Stomach (tissue), 19 donors: ENCODE measurements at places on chromosomes 2 and 18. TPM values are rescaled to one million over a fixed set of nuclear protein-coding genes. Genes with fewer than 3 reads are reported as not detected.
A peak's percentile ranks its signal among the peaks of the same experiment; 100 is the strongest.

DNA sequence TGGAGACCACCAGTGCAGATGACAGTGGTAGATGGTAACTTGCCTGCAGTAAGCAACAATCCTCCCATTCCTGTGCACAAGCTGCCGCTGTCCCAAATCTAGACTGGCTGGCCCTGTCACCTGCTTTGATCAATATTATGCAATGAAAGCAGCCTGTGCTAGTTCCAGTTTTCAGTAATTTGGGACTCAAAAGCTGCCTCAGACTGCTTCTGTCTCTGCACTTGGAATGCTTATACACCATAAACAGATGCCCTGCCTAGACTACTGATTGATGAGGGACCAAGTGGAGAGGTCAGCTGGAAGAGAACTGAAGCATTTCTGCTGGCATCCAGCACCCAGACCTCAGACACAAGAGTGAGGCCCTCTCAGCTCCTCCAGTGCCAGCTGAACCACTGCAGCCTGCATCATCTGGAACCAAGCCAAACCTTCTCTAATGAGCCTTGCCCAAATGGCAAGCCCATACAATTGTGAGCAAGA, 24.9 kb downstream of the CCBE1 start:
- DNase-seq, result no peak
- no peaks in the 10 kb centered on the region for H3K4me1 ChIP-seq
- no peak overlapping the region for H3K4me3 ChIP-seq
- no peaks in the 10 kb centered on the region for H3K36me3 ChIP-seq
- H3K27ac ChIP-seq, result no peak overlapping the region
- no peaks in the 10 kb centered on the region for H3K27me3 ChIP-seq

- no peaks in the 10 kb centered on the region for H3K36me3 ChIP-seq
- peaks cover 78% of the 10 kb centered on the region for H3K4me1 ChIP-seq
- no peak overlapping the region for H3K27ac ChIP-seq
- H3K27me3 ChIP-seq, result peaks cover 100% of the 10 kb centered on the region
These were observed 3.8 kb downstream of the DLX2 start for GRCh38 chr2:172098650-172099471.

DNA sequence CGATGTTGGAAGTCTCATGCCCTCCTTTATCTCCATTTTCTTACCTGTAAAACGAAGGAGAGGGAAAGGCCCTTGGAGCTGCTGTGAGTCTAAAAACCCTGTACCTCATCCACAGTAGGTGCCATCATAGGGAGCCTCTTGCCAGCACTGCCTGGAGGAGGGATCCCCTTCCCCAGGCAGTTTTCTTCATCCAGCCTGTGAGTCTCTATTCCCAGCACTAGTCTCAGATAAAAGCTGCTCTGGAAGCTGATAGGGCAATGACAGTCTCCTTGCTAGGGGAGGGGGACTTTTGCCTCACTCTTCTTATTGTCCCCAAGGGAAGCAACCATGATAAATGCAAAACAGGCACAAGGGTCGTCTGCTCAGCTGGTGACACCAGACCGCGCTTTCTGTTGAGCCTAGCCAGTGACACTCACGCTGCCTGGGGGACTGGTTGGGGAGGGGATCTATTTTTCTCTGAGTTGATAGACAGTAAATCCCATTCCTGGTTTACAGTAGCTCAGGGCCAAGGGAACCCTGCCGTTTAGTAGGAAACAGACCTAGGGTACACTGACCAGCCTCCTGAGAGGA, 139.5 kb upstream of the NABP1 start:
- no peaks in the 10 kb centered on the region for H3K27me3 ChIP-seq
- H3K27ac ChIP-seq, result no peak overlapping the region
- no peaks in the 10 kb centered on the region for H3K4me1 ChIP-seq
- no peak for DNase-seq
- H3K4me3 ChIP-seq, result no peak overlapping the region
- no peaks in the 10 kb centered on the region for H3K36me3 ChIP-seq

- no peaks in the 10 kb centered on the region for H3K4me1 ChIP-seq
- no peak overlapping the region for H3K27ac ChIP-seq
- no peaks in the 10 kb centered on the region for H3K36me3 ChIP-seq
- no peak for DNase-seq
- no peak overlapping the region for H3K4me3 ChIP-seq
These were observed 9.1 kb upstream of the DSG3 start for GRCh38 chr18:31438402-31438801.

- DNase-seq, result no peak
- H3K4me3 ChIP-seq, result peak overlapping the region; percentile 64
- no peaks in the 10 kb centered on the region for H3K27me3 ChIP-seq
- peaks cover 24% of the 10 kb centered on the region for H3K4me1 ChIP-seq
- peak overlapping the region; percentile 93 for H3K27ac ChIP-seq
These were observed 663 bp downstream of the C2orf49 start for GRCh38 chr2:105338020-105338385.

DNA sequence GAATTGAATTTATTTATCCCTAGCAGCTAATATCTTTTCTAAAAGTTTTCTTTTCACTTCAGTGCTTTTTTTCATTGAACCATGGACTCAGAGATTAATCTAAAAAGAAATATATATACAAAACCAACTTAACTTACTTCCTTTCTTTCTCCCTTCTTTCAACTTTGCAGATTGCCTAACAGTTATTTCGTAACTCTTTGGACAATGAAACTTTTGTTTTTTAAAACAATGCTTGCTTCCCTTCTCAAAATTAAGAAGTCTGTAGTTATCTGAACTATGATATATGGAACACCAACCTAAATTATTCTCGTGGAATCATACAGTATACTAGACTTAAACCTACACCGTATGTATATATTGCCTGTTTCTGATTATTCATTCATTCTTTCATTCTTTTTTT, 62.9 kb downstream of the MIB1 start:
- H3K4me1 ChIP-seq, result no peaks in the 10 kb centered on the region
- no peaks in the 10 kb centered on the region for H3K36me3 ChIP-seq
- H3K27me3 ChIP-seq, result no peaks in the 10 kb centered on the region
- H3K27ac ChIP-seq, result no peak overlapping the region
- H3K4me3 ChIP-seq, result no peak overlapping the region
- no peak for DNase-seq

DNA sequence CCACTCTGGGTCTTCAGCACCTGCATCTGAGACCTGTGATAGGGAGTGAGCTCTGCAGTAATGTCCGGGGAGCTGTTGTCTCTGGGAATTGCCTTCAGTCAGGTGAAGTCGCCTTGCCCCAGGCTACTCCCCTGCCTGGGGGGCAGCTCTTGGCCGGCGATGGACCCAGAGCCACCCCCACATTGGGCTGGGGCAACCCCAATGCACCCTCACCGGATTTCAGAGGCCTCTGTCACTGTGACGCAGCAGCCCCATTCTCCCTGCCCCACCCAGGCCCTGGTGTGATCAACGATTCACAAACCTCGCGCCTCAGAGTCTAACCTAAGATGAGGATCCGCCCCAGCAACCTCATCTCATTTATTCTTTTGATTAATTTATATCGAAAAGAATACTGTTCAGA, 303.6 kb downstream of the NDUFA10 start:
- no peak overlapping the region for H3K4me3 ChIP-seq
- no peaks in the 10 kb centered on the region for H3K27me3 ChIP-seq
- DNase-seq, result no peak
- no peaks in the 10 kb centered on the region for H3K36me3 ChIP-seq
- H3K27ac ChIP-seq, result no peak overlapping the region
- H3K4me1 ChIP-seq, result peaks cover 6% of the 10 kb centered on the region

GRCh38 chr2:205827809-205828365, 145.6 kb downstream of the NRP2 start:
- H3K36me3 ChIP-seq, result no peaks in the 10 kb centered on the region
- DNase-seq, result no peak
- H3K27ac ChIP-seq, result no peak overlapping the region
- no peaks in the 10 kb centered on the region for H3K27me3 ChIP-seq

DNA sequence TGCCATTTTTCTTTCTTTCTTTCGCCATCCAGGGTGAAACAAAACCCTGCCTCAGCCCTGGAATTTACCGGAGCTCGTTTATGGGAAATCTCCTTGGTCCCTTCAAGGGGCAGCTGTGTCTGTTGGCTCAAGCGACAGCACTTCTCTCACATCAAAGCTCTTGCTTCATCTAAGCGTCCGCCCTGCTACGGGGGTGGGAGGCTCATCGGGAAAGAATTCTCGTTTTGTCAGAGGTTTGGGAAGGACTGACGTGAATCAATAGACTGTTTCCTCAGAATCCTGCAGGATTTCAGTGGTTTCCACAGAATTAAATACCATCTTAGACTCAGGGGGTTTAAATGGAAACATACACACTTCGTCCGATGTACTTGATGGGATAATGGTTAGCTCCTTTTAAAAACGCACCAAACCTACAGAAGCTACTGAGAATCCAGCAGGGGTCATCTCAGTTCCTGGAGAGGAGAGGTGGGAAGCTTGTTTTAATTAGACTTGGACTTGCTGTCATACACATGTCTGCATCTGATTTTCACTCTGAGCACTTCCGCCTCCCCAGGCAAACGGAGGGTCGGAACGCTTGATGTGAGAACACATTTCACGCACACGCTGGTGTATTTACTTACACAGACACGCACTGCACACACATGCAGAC, 91.6 kb downstream of the ASB1 start:
- no peaks in the 10 kb centered on the region for H3K36me3 ChIP-seq
- DNase-seq, result no peak
- no peak overlapping the region for H3K27ac ChIP-seq
- no peaks in the 10 kb centered on the region for H3K27me3 ChIP-seq

DNA sequence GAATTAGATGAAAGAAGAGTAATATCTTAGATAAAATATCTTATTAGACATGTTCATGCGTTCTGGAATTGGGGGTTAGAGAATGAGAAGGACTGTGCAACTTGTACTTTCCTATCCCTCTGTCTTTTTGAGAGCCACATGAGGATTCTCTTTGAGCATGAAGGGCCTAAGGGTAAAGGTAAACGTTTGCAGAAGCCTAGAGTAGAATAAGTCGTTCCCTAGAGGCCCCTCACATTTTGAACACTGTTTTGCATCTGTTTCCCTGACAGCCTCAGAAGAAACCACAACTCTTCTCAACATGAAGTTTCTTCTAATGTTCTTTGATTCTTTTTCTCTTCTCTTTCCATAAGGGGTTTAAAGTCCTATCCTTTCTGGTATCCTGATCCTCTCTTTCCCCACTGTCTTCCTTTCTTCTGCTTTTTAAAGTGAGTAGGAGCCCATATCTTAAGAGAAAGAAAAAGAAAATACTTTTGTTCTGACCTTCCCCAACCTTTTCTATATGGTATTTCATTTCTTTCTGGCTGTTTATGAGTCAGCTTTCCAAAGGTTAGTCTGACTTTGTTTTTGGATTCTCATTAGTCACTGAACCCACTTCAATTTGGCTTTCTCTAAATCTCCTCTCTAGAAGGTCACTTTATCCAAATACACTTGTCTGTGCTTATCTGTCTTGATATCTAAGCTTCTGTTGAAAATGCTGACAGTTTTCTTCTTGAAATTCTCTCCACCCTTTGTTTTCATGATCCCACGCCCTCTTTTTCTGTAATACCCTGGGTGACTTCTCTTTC, 34.8 kb downstream of the PPP1R1C start:
- no peaks in the 10 kb centered on the region for H3K4me1 ChIP-seq
- H3K4me3 ChIP-seq, result no peak overlapping the region
- DNase-seq, result no peak
- H3K27me3 ChIP-seq, result no peaks in the 10 kb centered on the region
- no peaks in the 10 kb centered on the region for H3K36me3 ChIP-seq

DNA sequence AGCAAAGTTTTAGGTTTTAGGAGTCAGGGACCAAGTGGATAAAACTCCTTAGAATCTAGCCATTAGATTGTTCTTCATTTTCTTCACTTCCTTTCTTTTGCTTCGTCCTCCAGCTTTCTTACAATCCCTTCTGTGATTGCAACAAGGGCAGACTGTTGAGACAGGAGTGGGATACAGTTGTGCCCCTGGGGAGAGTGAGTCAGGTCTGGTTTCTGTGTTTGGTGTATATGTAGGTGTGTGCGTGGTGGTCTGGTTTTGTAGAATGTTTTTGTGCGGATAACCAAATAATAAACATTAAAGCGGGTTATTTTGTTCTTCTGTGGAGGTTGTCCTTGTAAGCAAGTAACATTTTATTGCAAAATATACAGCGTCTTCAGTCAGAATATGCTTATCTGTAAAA, 7.3 kb downstream of the INSIG2 start:
- H3K4me1 ChIP-seq, result no peaks in the 10 kb centered on the region
- no peaks in the 10 kb centered on the region for H3K27me3 ChIP-seq

GRCh38 chr18:49862656-49863385, 49.5 kb upstream of the ACAA2 start:
- H3K4me3 ChIP-seq, result no peak overlapping the region
- no peaks in the 10 kb centered on the region for H3K27me3 ChIP-seq
- no peak for DNase-seq
- H3K4me1 ChIP-seq, result no peaks in the 10 kb centered on the region
- H3K27ac ChIP-seq, result no peak overlapping the region

DNA sequence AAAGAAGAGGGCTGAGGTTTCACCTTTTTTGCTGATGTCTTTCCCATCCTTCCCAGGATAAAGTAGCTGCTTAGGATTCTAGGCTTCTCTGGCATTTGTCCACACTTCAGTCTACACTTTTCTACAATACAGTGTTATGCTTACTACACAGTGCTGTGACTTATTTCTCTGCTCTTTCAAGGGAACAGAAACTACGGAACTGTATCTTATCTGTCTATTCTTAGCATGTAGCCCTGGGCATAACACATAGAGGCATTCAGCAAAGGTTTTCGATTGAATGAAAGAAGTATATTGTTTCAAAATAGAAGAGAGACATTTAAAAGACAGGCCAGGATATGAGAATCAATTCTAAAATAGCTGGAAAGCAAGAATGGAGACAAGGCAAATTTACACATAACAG, 110.9 kb downstream of the ARHGEF33 start:
- DNase-seq, result no peak
- H3K4me1 ChIP-seq, result no peaks in the 10 kb centered on the region
- no peak overlapping the region for H3K4me3 ChIP-seq
- no peak overlapping the region for H3K27ac ChIP-seq
- H3K27me3 ChIP-seq, result no peaks in the 10 kb centered on the region

- no peaks in the 10 kb centered on the region for H3K27me3 ChIP-seq
- no peaks in the 10 kb centered on the region for H3K4me1 ChIP-seq
- no peaks in the 10 kb centered on the region for H3K36me3 ChIP-seq
- no peak overlapping the region for H3K4me3 ChIP-seq
- no peak overlapping the region for H3K27ac ChIP-seq
- DNase-seq, result no peak
These were observed 15.7 kb downstream of the CREG2 start for GRCh38 chr2:101371636-101372035.

DNA sequence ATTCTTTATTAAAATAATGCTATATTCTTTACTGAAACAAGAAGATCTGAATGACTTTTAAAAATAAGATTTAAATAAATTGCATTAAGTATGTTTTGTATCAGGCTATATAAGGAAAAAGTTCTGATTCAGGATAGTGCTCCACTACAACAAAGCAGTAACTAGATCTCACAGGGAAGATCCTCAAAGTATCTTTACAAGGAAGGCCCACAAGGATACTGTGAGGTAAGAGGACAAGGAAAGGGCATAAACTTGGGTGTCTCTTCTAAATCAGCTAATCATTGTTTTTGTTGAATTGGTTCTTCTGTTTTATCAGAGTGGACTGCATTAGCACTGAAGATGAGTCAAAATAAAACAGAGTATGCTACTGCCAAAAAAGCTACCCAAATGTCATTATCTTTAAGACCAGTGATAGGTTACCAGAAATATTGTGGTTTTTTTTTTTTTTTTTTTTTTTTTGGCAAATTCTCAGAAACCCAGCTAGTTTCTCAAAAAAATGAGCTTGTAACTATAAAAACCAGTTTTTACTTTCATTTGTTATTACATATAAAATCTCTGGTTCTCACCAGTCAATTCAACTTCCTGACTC, 160.9 kb downstream of the BAZ2B start:
- no peak overlapping the region for H3K27ac ChIP-seq
- no peak for DNase-seq
- peaks cover 4% of the 10 kb centered on the region for H3K36me3 ChIP-seq
- H3K27me3 ChIP-seq, result no peaks in the 10 kb centered on the region

CFAP65 gene
- 2.6 TPM for total RNA-seq

CCDC141 gene
- total RNA-seq, result 12.5 TPM

POTEJ gene
- not detected for total RNA-seq

PSMA8 gene
- total RNA-seq, result not detected

LIMS2 gene
- 30.3 TPM for total RNA-seq

RGPD6 gene
- 36.2 TPM for total RNA-seq
